MG63 (cell line): ENCODE measurements at places on chromosomes 6 and 20. TPM values are rescaled to one million over a fixed set of nuclear protein-coding genes. Genes with fewer than 3 reads are reported as not detected.

GRCh38 chr6:20960067-20960466, 425.8 kb downstream of the CDKAL1 start:
- no peak for DNase-seq

DNA sequence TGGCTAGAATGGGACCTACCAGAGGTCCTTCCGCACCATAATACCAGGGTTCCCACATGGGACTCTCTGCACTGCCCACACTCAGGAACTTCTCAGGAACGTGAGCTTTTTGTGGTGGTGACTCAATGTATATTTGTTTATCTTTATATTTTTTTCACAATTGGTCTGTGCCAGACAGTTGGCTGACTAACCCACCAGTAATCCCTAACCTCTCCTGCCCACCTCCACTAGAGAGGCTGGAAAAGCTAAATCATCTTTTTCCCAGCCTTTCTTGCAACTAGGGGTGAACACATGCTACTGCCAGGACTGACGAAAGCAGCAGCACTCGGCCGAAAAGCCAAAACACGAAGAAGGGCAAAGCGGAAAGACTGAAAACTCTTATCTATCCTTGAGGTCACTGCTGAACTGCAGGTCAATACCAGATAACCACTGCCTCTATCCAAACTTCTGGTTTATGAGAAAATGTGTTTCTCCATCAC, 112.9 kb downstream of the TRERF1 start:
- peak; percentile 78 for DNase-seq

DNA sequence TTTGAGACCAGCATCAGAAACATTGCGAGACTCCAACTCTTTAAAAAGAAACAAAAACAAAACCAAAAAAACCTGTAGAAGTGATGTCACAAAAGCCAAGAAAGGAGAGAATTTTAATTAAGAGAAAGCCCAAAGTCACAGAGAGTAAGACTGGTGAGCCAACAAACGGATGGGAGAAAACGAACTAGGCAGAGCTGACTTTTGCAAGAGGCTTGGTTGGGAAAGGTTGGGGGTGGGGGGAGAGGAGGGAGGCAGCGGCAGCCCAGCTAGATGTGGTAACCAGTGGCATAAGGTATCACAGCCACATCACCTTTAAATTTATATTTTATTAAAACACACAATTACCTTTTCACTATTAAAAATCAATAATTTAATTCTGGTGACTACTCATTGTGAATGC, 23.5 kb downstream of the NOL7 start:
- DNase-seq, result no peak

The HEY2 gene
- not detected in 2 replicates for total RNA-seq

The RCAN2 gene
- 5.5 and 7.6 TPM in 2 replicates for total RNA-seq

The BTN1A1 gene
- not detected in 2 replicates for total RNA-seq

The IMPG1 gene
- total RNA-seq, result not detected in 2 replicates

The SNAP25 gene
- total RNA-seq, result not detected in 2 replicates

The RAB23 gene
- total RNA-seq, result 15.5 and 21.1 TPM in 2 replicates

The DEFB132 gene
- total RNA-seq, result not detected in 2 replicates

The BTNL2 gene
- not detected in 2 replicates for total RNA-seq

The GSTA2 gene
- 0.63 TPM in 1 of 2 replicates, not detected in the other for total RNA-seq
